ENCODE measurements at places on chromosomes 6 and 20.

DNA sequence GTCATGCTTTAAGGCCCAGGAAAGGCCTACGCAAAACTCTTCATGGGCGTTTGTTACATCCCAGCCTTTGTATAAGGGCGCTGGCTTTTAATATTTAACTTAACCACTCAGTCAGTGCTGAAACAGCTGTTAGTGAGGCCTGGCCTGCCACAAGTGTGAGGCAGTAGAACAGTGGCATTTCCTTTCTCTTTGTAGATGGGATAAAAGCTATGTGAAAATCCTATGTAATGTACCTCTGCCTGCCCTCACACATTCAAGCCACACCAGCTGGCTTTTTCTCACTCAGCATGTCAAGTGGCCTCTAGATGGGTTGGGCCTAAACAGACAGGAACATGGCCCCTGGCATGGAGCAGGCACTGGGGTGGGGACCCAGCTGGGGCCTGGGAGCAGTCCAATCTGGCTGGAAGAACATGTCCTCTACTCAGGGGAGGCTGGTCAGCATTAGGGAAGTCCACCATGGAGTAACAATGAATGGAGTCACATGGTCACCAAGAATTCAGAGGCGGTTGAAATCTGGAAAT, 20.7 kb downstream of the CGA start:
- DNase-seq, result no peak

GRCh38 chr6:32689531-32690501, 23.4 kb upstream of the HLA-DQB1 start:
- DNase-seq, result no peak

DNA sequence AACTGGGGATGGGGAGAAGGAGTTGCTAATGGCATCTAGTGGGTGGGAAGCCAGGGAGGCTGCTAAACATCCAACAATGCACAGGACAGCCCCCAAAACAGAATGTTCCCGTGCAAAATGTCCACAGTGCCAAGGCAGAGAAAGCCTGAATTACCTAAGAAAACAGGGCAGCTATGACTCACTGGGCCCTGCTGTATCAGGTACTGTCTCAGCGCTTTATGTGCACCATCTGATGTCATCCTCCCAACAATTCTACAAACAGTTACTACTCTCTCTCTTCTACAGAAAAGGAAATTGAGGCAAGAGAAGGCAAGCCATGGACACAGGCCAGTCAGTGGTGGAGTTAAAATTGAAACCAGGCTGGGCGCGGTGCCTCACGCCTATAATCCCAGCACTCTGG, 3.1 kb downstream of the YTHDF1 start:
- no peak for DNase-seq

- DNase-seq, result no peak
Measured at GRCh38 chr6:134058622-134059366, 6.4 kb upstream of the SLC2A12 start.

- DNase-seq, result no peak
Measured at GRCh38 chr6:150126641-150127291, 16.1 kb upstream of the PPP1R14C start.

DNA sequence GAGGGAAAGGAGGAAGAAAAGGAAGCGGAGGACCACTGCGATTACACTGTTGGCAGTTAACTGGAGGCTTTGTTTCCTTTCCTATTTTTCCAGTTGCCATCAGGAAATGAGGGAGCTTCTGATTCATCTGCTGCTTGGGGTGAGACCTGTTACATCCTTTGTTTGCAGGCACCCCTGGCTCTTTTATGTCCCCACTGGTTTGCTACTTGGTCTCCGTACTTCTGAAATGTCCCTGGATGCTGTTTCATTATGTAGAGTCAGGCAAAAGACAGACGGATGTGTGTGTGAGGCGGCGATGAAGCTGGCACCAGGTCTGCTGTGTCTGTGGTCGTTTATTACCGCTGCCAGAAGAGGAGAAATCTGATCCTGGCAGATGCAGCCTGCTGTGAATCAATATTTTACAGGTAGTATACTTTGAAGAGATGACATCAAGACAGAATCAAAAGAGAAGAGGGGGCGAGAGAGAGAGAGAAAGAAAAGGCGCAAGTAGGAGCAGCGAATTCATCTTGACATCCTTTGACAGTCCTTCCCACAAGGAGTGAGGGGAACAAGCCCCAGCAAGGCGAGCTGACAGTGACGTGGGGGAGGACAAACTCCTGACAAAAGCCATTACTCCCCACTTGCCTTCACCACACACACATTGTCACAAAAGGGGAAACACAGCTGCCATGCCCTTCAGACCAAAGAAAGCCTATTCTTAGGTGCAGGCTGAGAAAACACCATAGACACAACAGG, 145.9 kb upstream of the FBXL4 start:
- no peak for DNase-seq

DNA sequence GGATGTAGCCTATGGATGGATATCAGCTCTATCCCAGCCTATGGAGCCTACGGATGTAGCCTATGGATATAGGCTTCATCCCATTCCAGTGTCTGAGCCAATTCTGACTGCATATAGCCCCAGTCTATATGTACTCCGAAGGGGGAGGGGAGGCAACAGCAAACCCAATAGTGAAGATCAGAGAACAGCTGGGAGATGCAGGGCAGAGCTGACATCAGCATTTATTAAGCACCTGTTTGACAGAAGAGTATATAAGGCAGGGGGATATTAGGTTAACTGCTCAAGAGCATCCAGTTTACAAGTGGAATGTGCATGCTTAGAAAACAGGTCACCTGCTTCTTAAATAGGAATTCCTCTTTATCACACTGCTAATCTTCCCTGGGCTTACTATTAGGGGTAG, 85.2 kb downstream of the TNFAIP3 start:
- DNase-seq, result no peak

DNA sequence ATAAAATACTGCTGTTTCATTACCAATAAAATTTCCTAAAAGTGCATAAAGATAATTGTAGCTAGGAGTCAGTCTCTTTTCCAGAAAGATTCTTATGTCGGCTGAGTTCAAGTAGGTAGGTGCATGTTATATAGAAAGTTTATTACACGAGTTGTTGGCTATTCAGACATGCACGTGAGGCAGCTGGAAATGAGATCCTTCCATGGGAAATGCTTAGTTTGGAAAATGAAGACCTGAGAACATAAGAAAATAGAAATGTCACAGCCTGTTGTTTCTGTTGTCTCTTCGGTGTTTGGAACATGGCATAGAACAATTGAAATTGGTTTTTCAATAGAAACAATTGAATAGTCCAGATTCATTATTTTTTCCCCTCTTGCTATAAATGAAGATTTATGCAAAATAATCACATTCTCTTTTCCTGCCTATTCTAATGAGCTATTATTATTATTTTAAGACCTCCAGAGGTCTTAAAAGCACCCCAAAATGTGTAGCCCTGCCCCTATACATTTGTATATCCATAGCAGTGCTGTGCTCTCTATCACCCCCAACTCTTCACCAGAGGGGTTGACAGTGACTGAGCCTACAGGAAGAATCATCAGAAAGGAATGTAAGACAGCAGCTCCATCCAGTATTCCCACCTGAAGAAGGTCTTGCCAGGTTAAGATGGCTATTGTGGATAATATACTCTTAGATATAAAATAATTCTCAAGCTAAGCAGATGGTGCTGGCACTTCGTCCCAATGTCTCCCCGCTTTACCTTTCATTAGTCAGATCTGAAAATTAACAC, 82.2 kb downstream of the ZDHHC14 start:
- no peak for DNase-seq

DNA sequence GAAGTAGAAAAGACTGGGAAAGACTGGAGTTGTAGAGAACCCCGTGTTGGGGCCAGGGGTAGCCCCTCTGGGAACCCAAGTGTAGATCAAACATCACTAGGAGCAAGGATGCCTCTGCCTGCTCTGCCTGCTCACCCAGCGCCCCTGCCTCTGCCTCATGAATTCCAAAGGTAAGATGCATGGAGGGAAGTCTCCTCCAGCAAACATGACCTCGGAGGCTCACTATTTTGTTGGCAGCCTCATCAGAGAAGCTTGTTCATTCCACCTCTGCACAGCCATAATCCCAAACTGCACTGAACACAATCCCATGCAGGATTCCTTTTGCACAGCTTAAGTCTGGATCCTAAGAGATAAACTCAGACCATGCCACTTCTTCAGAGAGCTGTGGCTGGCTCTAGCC, 4.9 kb downstream of the FRS3 start:
- DNase-seq, result no peak

- DNase-seq, result no peak
Measured at GRCh38 chr20:39282619-39283092, 320.5 kb downstream of the DHX35 start.

GRCh38 chr6:53532061-53532797, 12.7 kb downstream of the GCLC start:
- no peak for DNase-seq

- DNase-seq, result no peak
Measured at GRCh38 chr6:104095661-104096416, 763.9 kb downstream of the HACE1 start.

- DNase-seq, result no peak
Measured at GRCh38 chr20:46438156-46438750, 31.8 kb upstream of the ELMO2 start.

GRCh38 chr6:34871853-34872252, 16.0 kb downstream of the TAF11 start:
- DNase-seq, result no peak

DNA sequence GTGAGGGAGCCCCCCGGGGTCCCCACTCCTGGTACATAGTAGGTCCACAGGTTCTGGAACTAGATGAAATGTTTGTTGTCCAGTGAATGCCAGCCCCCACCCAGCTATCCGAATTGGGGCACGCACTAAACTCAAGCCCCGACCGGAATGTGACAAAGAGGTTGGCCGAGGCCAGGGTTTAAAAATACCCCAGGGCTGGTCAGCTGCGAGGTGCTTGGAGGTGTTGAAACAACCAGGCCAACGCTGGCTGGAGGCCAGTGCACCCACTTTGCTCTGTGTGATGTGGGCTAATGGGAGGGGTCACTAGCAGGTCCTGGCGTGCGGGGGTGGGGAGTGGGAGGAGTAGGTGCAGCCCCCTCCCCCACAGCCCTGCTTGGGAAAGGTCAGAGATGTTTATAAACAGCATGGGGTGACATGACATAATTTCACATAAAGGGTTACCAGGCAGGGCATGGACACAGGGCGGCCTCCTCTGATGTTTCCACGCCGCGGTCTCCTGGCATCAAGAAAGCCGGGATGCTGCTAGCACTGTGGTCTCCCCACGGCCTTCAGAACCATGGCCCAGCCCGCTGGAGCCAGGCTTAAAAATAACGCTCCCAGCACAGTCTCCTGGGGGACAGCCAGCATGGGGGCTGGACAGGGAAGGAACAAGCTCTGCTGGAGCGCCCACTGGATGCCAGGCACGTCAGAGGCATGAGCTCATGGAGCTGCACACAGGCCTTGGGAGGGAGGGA, 111.2 kb upstream of the PTPN1 start:
- no peak for DNase-seq

GRCh38 chr20:1465470-1466210, 1.0 kb downstream of the NSFL1C start:
- no peak for DNase-seq

GRCh38 chr6:119079283-119079809, 882 bp upstream of the FAM184A start:
- DNase-seq, result no peak

DNA sequence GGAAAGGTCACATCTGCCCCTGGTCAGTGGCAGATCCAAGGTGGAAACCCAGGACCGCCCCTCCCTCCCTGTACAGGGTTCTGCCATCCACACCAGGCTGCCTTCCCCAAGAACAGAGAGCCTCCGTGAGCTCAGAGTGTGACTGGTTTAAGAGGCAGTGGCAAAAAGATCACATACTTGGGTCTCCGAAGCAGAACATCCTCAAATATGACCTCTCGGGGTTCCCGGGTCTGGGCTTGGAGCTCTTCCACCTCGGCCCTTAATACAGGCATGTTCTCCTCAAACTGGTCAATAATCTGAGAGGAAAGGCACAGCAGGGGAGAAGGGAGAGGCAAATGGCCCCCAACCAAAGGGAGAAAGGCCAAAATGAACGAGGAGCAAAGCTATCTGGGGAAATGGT, 14.8 kb downstream of the C20orf96 start:
- DNase-seq, result no peak

DNA sequence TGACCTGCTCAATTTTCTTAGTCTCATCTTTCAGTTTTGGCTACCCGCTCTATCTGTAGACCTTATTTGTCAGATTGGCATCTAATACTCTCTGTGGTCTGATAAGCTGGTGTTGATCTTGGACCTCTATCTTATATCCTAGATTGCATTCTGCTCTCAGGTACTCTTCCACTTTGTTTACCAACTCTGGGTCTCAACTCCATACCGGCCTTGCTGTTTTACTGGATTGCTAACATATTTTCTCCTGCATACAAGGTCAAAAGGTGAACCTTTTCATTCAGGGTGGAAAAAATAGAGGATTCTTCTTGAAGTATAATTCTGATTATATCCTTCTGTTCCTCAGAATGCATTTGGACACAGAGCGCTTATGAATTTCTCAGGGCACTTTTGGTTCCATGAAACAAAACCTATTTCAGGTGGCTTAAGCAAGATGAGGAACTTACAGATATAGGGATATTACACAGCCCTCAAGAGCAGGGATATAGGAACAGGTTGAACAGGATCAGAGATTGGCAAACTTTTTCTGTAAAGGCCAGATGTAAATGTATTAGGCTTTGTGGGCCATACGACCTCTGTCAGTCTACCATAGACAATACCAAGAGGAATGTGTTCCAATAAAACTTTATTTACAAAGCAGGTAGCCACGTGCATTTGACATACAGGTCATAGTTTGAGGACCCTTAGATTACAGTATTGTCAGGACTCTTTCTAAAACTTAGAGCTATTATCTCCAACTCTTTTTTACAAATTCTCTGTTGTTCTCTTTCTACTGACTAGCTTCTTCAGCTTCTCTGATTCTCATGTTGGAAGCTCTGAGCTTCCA, 2.5 kb upstream of the SH3BGRL2 start:
- no peak for DNase-seq

DNA sequence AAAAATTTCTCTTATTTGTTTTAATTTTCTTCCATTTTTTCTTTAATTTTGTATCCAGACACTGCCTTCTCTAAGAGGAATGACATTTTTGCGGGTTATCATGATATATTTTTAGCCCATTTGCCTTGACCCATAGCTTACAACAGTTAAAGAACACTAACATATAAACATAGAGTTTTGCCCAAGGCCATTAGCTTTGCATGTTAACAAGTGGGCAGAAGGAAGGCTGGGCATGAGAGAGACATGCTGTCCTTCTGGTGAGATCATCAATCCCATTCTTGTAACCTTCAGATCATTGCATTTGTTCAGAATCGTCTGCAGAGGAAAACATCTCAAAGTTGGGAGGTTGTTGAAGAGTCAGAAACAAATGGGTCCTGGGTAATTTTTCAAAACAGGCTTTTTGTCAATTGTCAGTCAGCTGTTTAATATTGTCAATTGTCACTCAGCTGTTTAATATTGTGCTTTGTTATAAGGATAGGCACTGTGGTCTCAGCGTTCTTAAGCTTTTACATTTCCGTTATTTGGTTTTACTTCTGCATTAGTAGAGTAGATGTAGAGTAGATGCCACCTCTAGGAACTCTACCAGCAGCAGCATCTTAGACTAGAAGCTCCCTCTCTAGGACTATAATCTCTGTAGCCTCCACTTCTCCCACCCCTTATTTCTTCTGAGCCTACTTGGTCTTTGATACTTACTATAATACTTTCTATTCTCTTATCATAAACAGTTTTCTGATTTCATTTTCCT, 243.1 kb downstream of the ESR1 start:
- DNase-seq, result no peak

Data from GM12864 (cell line).